HEK293T (cell line): ENCODE measurements at places on chromosomes 1 and 21.

DNA sequence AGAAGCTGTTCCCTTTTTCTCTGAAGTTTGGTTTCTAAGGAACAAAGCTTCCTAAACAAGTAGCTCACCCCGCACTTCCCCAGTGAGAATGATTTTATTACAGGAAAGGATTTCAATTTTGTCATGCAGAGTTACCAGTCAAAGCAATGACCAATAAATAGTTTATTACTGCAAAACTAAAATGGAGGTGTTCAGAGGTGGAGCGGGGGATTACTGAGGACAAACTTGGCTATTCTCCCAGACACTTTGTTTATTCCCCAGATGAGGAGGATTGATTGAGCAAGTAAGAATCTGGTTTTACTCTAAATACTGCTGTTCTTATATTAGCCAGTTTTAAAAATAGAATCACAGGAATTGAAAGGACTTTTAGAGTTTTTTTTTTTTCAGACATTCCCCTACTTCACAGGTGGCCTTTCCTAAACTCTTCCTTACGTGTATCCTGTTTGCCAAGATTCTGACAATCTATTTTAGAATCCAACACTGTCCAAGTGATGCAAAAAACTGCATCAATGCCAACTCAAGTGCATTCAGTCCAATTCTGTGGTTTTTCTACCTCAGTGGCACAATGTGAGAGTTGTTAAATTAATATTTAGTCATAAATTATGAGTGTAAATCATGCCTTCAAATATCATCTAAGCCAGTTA, 136.1 kb downstream of the TNFSF18 start:
- DNase-seq, result no peak

DNA sequence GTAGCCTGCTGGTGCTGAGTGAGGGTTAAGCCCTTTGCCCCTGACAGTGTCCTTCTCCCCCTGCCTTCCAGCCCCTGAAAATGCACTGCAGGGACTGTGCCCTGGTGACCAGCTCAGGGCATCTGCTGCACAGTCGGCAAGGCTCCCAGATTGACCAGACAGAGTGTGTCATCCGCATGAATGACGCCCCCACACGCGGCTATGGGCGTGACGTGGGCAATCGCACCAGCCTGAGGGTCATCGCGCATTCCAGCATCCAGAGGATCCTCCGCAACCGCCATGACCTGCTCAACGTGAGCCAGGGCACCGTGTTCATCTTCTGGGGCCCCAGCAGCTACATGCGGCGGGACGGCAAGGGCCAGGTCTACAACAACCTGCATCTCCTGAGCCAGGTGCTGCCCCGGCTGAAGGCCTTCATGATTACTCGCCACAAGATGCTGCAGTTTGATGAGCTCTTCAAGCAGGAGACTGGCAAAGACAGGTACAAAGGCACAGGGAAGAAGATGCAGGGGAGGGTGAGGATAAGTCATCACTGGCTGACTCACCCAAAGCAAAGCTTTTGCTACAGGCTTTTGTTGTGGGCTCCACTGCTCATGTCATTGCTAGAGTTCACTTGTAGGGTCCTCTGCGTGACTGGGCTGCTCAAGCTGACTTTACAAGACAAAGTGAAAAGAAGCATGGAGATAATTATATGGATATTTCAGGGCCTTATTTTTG, 174.9 kb downstream of the PIGK start:
- DNase-seq, result no peak

GRCh38 chr1:157517016-157517415, 35.3 kb downstream of the FCRL5 start:
- no peak for DNase-seq

- DNase-seq, result no peak
Observed at GRCh38 chr1:113479713-113480676, 89.7 kb downstream of the MAGI3 start.

GRCh38 chr1:163038928-163039706, 30.0 kb upstream of the RGS4 start:
- DNase-seq, result no peak

GRCh38 chr1:94115900-94116436, 5.0 kb downstream of the ABCA4 start:
- no peak for DNase-seq

- no peak for DNase-seq
Observed at GRCh38 chr1:198068285-198068684, 88.5 kb upstream of the NEK7 start.
